ENCODE measurements at places on chromosomes 5 and 9.

DNA sequence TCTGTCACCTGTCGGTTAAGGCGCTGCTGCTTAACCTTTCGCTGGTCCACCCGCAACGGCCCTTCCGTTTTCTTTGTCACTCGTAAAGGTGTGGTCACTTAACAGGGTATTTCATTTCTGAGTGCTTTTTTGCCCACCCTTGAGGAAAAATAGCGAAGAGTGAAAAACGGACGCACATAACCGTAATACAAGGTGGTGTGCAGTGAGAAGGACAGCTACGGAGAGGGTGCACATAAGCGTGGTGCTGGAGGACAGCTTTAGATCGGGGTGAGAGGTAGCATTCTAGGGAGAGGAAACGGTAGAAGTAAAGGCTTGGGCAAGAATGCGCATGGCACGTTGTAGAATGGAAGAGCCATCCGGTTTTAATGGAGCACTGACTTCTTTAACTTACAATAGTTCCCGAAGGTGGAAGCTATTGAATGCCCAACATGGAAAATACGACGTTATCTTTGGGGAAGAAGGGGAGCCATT lies 761 bp downstream of the CCT5 start:
- DNase-seq: no peak

- DNase-seq: no peak
These were observed 309.4 kb downstream of the DIRAS2 start for GRCh38 chr9:90333226-90333625.

- no peak for DNase-seq
These were observed 195.3 kb downstream of the SEMA6A start for GRCh38 chr5:116379306-116379705.

DNA sequence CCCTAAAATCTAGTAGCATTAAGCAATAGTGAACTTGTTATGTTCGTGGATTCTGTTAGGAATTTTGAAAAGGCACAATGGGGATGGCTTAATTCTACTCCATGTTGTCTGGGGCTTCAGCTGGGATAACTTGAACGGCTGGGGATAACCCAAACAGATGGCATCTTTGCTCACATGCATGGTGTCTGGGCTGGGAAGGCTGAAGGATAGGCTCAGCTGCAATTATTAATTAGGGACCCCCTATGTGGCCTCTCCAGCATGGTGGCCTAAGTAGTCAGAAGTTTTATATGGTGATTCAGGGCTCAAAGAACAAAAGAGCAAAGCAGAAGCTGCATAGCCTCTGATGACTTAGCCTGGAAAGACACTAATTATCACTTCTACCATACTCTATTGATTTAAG lies 551.1 kb downstream of the PSAT1 start:
- DNase-seq: no peak

DNA sequence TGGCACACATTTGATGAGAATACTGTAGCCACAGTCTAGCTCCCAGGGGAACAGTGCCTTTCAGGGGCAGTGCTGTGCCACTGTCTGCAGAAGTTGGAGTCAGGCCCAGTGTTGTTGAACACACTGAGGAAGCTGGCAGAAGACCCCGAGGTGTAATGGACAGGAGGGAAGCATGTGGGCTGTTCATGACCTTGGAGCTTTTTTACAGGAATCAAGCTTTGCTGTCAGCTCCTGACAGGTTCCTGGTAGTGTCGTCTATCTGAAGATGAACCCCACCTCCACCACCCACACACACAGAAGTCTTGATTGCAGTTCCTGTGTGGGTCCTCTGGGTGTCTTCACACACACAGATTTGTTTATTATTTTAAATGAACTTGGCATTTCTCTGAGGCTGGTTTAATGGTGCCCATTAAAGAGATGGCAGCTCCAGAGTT lies 40.3 kb upstream of the TNFAIP8 start:
- DNase-seq: peak; percentile 49

DNA sequence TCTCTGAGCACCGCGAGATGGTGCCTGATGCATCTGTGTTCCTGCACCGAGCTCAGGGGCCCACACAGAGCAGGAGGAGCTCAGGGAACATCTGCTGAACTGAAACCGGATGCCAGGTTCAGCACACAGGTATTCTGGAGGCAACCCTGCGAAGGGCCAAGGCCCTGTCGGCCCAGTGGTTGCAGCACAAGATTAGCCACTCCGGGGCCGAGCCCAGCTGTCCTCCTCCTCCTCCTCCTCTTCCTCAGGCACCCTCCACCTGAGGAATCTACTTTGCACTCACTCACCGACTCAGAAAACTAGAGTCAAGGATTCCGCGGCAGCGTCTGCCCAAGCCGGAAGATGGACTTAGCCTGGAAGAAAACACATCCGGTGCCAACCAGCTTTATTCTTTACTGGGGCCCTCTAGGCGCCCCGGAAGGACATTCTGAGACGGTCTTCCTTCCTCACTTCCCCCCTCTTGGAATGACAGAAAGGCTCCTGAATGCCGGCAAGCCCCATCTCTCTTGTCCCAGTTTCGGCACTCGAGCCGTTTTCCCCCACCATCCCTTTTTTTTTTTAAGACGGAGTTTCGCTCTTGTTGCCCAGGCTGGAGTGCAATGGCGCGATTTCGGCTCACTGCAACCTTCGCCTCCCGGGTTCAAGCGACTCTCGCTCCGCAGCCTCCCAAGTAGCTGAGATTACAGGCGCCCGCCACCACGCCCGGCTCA lies at the start of gene ZBTB6:
Gene ZBTB6 (minus strand): TSS at position 360 of the 710 bp plus-strand sequence. CDS start 1,251 bp downstream, outside the sequence.
- peak; percentile 40 for DNase-seq

GRCh38 chr9:981491-981898 lies 5.0 kb downstream of the DMRT3 start:
- no peak for DNase-seq

DNA sequence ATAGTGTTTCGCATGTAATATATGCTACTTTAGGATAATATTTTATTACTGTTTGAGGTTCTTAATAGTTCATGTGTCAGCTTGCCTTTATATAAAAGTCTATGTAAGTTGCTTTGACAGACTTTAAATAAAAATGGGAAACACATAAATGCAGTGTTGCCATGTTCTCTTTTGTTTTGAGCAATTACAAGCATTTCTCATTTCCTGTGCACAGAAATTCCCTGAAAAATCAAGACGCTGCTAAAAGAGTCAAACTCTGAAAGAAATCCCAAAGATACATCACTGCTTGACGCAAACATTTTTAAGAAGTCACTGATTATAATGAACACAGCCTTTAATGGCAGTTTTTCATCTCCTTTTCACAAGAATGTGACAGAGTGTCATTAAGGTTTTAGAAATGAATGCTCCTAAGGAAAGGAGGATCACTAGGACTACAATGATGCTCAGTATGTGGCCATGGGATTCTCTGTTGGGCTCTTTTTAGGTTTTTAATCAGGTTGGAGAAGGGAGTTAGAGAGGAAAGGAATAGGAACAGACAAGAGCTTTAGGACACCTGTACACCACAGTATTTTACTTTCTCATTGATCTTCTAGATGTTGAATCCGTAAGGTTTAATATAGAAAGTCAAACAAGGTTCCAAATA lies 29.4 kb downstream of the ZCCHC7 start:
- no peak for DNase-seq

GRCh38 chr5:123753937-123754891 lies 242.2 kb downstream of the CSNK1G3 start:
- DNase-seq: no peak

- no peak for DNase-seq
These were observed 40.4 kb downstream of the CCL28 start for GRCh38 chr5:43371821-43372220.

DNA sequence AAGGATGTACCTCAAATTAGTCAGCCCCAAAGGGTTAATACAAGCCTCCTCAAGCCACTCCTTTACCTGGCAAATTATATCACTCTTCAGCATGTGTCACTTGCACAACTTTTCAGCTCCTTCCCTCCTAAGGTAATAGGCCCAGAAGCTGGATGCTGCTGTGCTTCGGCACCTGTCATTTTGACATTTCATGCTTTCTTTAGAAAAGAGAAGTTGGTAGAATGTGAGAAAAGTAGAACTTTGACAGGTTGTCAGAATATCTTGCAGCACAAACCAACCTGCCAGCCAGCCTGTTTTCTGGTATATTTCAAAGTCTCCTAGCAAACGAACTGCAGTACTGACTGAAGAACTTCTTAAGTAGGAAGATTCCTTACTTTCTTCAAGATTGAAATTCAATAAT lies 2136.9 kb downstream of the MAT2B start:
- DNase-seq: no peak

- DNase-seq: no peak
These were observed 418.4 kb upstream of the SGCD start for GRCh38 chr5:155908543-155908942.

DNA sequence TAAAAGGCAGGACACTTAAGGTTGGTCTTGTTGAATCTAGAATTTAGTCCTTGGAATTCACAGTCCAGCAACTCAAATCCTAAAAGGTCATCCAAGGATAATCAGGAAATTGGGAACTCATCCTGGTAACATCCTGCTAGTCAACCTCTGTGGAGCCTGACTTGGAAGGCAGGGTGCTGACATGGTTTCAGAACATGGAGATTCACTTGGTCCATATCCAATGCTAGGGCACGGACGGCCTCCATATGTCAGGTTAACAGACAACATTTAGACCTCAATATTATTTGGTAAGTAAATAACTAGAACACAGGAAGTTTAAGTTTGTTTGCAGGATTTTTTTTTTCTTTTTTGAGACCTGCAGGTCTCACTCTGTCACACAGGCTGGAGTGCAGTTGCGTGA lies 783 bp upstream of the DNAH5 start:
- no peak for DNase-seq

- no peak for DNase-seq
These were observed 178.1 kb downstream of the FGF1 start for GRCh38 chr5:142507531-142508372.

DNA sequence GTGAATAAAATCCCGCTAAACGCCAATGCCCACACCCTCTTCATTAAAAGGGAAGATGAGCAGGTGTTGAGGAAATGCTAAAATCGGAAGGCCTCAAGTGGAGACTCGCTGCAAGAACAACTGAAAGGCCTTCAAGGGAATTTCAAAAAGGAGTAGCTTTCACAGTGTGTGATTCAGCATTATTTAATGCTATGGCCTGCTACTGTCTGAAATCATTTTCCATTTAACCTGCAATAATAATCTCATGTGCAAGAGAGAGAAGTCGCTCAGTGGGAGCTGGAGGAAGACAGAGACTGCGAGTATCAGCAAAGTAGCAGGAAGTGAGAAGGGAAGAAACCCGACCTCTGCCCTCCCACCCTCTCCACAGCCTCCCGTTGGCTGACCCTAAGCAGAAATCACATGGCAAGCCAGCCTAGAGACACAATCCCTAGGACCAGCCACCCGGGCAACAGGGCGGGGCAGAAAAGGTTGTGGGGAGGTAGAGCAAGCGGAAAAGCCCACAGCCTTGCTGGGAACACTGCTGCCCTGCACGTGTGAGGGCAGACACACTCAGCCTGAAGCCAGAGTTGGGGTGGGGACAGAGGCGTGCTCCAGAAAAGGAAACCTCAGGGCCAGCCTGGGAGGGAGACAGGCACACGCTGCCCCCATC lies 39.9 kb upstream of the CTSL start:
- no peak for DNase-seq

DNA sequence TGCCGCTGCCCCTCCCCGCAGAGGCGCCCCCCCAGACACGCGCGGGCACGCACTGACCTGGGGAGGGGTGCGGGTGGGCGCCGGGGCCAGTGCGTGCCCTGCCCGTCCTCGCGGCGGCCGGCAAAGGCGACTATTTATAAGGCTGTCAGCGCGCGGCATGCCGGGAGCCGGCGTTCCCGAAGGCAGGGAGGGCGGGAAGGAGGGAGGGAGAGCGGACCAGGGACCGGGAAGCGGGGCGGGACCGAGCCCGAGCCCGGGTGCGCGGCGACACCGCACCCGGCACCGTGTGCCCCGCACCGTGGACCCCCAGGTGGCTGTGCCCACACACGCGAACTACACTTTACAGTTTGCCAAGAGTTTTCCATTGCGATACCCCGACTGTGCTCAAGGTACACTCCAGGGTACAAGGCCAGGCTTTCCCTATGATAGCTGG lies at the start of gene AK1:
Gene AK1 (minus strand): TSS at position 110 of the 433 bp plus-strand sequence. CDS start 3,058 bp downstream, outside the sequence.
- DNase-seq: no peak

DNA sequence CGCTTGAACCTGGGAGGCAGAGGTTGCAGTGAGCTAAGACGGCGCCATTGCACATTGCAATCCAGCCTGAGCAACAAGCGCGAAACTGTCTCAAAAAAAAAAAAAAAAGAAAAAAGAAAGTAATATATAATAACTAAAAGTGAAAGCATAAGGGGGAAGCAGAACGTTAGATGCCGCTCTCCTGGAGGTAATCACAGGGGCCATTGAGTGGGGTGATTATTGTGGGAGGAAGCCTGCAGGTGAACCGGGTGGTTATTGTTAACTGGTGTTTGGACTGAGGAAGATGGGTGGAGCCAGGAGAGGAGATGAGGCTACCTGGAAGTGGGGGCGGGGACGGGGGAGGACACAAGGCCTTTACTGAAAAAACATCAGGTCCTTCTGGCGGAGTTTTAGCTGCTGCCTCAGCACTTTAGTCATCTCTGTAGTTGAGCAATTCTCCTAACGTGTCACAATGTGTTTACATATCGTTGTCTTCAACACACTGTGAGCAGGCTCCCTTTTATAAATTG lies 5.3 kb upstream of the TJP2 start:
- DNase-seq: no peak

DNA sequence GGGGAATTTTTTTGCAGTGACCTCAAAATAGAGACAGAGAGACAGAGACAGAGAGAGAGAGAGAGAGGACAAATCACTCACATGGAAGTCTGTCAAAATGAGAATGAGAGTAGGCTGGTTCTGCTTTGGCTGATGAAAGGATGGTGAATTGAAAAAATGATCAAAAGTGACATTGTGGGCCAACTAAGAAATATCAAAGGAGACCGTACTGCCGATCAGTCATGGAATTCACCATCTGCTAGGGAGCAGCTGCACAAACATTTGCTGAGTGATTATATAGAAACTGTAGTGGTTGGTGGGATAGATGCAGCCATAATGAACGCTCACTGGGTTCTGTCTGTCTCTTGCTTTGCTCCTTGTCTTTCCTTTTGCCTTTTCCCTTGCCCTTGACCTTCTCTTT lies 476.6 kb upstream of the SGCD start:
- DNase-seq: no peak

- no peak for DNase-seq
These were observed 67.7 kb upstream of the ST8SIA4 start for GRCh38 chr5:100970646-100971255.

DNA sequence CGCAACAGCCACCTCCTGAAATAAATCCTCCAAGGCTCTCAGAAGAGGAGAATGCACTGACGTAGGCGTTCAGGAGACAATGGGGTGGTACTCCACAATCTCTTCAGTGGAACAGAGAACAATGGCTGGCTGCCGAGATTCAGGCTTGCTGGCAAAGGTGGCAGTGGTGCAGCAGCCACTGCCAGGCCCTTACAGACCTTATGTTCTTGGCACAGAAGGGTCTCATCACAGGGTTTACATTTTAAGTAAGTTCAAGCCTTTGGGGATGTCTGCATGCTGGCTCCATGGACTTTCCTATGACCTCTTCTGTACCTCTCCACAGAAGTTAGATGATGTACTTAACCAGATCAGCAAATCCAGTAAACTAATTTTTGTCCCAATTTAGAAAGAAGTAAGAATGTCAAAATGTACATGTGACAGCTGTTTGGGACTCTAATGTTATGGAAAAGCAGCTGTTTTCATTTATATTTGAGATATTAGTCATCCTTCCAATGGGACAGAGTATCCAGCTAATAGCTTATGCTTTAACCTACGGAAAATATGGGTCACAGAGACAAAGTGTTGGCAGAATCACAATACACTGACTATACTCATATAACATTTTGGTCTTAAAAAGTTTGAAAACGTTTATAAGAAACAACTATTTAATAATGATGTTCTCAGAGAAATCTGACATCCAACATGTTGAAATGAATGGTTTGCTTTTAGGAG lies 180.9 kb downstream of the MAPKAP1 start:
- no peak for DNase-seq

GRCh38 chr5:130571076-130571475 lies 594.0 kb downstream of the HINT1 start:
- no peak for DNase-seq

Measured in stimulated activated CD8-positive, alpha-beta memory T cell treated with anti-CD3 and anti-CD28 coated beads, Interleukin-4, amount 100 ng/mL, for 4 hours (primary cell).